ENCODE measurements at places on chromosomes 6 and 20. TPM values are rescaled to one million over a fixed set of nuclear protein-coding genes. Genes with fewer than 3 reads are reported as not detected.

The PRKN gene
- total RNA-seq, result 0.33 TPM

The RAB44 gene
- 0.05 TPM for total RNA-seq

The SLC26A8 gene
- not detected for total RNA-seq

The CLVS2 gene
- not detected for total RNA-seq

DNA sequence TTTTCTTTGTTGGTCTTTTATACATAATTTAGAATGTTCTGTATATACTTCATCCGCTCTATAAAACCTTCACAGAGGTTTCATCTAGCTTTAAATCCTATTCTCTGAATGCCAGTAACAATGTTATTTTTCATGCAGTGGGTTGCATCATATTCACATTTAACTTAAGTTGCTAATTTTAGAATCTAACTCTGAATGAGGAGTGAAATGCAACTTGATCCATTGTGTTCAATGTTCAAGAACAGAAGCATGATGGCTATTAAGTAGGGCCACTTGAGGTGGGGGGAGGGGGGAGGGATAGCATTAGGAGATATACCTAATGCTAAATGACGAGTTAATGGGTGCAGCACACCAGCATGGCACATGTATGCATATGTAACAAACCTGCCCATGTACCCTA lies 224.5 kb downstream of the NKAIN2 start:
- no peaks in the 10 kb centered on the region for H3K27me3 ChIP-seq
- no peaks in the 10 kb centered on the region for H3K4me1 ChIP-seq
- no peak for DNase-seq
- H3K4me3 ChIP-seq, result no peak overlapping the region
- no peak overlapping the region for H3K27ac ChIP-seq

- H3K4me1 ChIP-seq, result peaks cover 4% of the 10 kb centered on the region
- H3K27ac ChIP-seq, result no peak overlapping the region
- no peak overlapping the region for H3K4me3 ChIP-seq
- no peaks in the 10 kb centered on the region for H3K27me3 ChIP-seq
- DNase-seq, result no peak
Observed at GRCh38 chr6:166830185-166830890, 126.0 kb downstream of the RNASET2 start.

DNA sequence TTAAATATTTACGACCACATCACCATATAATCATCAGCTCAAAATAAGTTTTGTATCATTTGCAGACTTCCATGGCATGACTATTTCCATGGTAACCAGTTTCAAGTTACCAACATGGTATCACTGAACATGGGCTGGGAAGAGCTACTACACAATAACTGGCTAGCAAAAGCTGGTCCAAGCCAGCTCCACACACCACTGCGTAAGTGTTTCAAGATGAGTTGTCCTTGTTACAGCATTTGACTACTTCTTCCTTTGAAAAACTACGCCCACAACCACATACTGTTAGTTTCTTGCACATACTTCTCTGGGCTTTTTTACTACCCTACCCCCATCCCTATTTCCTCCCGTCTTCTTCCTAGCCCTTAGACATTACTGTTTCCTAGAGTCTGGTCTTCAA lies 8.5 kb downstream of the CD164 start:
- H3K27me3 ChIP-seq, result no peaks in the 10 kb centered on the region
- peak overlapping the region; percentile 20 for H3K4me3 ChIP-seq
- peaks cover 63% of the 10 kb centered on the region for H3K4me1 ChIP-seq
- H3K36me3 ChIP-seq, result peaks cover 56% of the 10 kb centered on the region
- peak overlapping the region; percentile 78 for H3K27ac ChIP-seq

DNA sequence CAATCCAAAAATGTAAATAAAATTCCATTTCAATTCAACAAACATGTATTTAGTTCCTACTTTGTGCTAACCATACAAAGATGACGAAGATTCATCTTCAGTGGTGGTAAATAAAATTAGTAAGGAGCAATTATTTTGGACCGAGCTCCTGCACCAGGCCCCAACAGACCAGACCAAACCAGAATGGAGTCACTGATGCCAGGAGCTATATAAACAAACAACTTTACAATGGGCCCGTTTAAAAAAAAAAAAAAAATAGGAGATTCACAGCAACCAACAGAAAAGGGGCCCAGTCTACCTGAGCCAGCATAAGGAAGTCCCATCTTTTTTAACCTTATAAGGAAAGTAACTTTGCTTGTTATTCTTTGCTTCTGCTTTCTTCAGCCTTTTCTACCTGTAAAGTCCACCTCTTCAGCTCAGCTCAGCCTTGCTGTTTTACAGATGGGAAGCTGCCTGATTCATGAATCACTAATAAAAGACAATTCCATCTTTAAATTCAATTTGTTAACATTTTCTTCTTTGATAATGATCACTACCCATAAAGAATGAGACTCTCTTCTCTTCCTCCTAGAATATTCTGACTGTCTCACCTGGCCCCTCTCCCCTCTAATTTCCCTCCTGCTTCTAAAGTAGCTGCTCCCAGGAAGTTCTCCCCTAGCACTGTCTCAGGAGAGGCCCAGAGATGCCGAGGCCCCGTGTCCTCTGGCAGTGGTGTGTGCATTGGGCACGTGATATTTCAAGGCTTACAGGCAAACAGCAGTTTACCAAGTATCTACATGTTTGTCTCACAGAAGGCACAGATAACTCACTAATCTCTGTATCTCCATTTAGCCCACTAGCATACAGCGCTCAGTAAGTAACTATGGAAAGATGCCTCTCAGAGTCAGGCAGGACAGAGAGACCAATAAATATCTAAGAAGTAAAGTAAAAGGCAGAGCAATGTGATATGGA lies 8.4 kb downstream of the MBOAT1 start:
- no peaks in the 10 kb centered on the region for H3K27me3 ChIP-seq
- no peak overlapping the region for H3K4me3 ChIP-seq
- no peak for DNase-seq
- no peaks in the 10 kb centered on the region for H3K36me3 ChIP-seq
- no peak overlapping the region for H3K27ac ChIP-seq

The MUC22 gene
- total RNA-seq, result not detected

GRCh38 chr6:40634429-40634828 lies 47.3 kb upstream of the LRFN2 start:
- peaks cover 2% of the 10 kb centered on the region for H3K27me3 ChIP-seq
- H3K4me1 ChIP-seq, result no peaks in the 10 kb centered on the region
- no peak overlapping the region for H3K4me3 ChIP-seq

The SEMG1 gene
- total RNA-seq, result not detected

The TRIM31 gene
- 0.17 TPM for total RNA-seq

DNA sequence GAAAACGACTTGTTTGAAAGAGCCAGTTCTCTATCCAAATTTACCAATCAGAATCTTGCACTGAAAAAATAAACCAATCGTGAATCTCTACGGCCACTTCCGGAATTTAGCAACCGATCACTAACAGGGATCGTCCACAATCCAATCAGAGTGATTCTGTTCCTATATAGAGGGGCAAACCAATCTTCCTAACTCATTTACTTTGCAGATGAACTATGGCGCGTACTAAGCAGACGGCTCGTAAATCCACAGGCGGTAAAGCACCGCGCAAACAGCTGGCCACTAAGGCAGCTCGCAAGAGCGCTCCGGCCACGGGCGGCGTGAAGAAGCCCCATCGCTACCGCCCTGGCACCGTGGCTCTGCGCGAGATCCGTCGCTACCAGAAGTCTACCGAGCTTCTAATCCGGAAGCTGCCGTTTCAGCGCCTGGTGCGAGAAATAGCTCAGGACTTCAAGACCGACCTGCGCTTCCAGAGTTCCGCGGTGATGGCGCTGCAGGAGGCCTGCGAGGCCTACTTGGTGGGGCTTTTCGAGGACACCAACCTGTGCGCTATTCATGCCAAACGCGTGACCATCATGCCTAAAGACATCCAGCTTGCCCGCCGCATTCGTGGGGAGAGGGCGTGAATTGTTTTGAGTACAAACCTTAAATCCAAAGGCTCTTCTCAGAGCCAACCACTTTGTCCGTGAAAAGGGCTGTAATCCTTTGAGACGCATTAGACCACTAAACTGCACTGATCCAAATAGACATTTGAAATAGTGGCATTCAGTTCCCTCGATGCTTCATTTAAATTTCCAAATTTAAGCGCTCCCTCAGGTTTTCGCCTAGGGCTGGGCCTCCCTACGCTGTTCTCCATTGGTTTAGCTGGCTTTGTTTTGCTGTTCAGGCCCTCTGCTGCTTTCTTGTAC lies 138.0 kb downstream of the HFE start:
- no peak overlapping the region for H3K4me3 ChIP-seq
- peaks cover 13% of the 10 kb centered on the region for H3K4me1 ChIP-seq

The MAFB gene
- not detected for total RNA-seq

- no peak overlapping the region for H3K4me3 ChIP-seq
- no peaks in the 10 kb centered on the region for H3K4me1 ChIP-seq
Observed at GRCh38 chr20:25188218-25188617, 7.3 kb upstream of the ENTPD6 start.

The SLC13A3 gene
- total RNA-seq, result not detected

The CST2 gene
- not detected for total RNA-seq

DNA sequence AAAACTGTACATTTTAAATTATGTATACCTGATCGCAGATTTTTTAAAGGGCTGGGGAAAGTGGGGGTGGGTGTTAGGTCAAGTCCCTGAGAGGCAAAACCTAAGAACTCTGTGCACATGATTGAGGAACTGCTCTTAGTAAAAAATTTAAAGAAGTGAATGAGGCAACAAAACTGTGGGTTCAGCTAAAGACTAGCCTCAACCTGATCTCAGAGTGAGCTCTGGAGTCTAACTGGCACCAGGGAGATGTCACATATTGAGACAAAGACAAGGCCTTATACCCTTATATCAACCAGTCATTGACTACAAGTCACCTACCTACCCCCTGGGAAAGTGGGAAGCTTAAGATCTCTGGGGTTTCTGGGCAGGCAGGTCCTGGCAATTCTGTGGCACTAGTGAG lies 27.4 kb upstream of the RUNX2 start:
- H3K27ac ChIP-seq, result no peak overlapping the region
- no peaks in the 10 kb centered on the region for H3K27me3 ChIP-seq
- H3K4me3 ChIP-seq, result no peak overlapping the region
- DNase-seq, result no peak

DNA sequence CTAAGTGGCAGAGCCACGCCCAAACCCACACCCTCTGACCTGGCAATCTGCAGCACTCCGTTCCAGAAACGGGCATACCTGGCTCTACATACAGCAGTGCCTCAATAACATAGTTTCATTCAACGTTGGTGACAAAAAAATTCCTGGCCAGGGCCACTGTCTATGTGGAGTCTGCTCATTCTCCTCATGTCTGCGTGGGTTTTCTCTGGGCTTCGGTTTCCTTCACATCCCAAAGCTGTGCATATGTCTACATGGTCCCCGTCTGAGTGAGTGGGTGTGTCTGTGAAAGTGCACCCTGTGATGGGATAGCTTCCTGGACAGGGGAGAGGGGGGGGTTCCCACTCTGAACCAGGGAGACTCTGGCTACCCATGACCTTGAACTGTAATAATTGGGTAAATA lies 2.1 kb downstream of the KIAA0319 start:
- H3K27me3 ChIP-seq, result peaks cover 18% of the 10 kb centered on the region
- no peak overlapping the region for H3K27ac ChIP-seq
- H3K4me3 ChIP-seq, result no peak overlapping the region
- H3K36me3 ChIP-seq, result no peaks in the 10 kb centered on the region
- DNase-seq, result no peak
- H3K4me1 ChIP-seq, result peaks cover 13% of the 10 kb centered on the region

GRCh38 chr6:33904050-33904746 lies 100.4 kb upstream of the MLN start:
- H3K27ac ChIP-seq, result peak overlapping the region; percentile 83
- H3K36me3 ChIP-seq, result no peaks in the 10 kb centered on the region
- no peak overlapping the region for H3K4me3 ChIP-seq
- no peaks in the 10 kb centered on the region for H3K27me3 ChIP-seq
- DNase-seq, result peak; percentile 87

The MYLK2 gene
- total RNA-seq, result 0.17 TPM

GRCh38 chr6:113570161-113570560 lies 287.0 kb upstream of the MARCKS start:
- no peaks in the 10 kb centered on the region for H3K27me3 ChIP-seq
- H3K4me1 ChIP-seq, result no peaks in the 10 kb centered on the region
- no peak overlapping the region for H3K27ac ChIP-seq
- H3K4me3 ChIP-seq, result no peak overlapping the region
- no peak for DNase-seq

Measured in activated naive CD4-positive, alpha-beta T cell treated with anti-CD3 and anti-CD28 coated beads for 36 hours (primary cell).